ENCODE measurements at places on chromosomes 5 and 9.

DNA sequence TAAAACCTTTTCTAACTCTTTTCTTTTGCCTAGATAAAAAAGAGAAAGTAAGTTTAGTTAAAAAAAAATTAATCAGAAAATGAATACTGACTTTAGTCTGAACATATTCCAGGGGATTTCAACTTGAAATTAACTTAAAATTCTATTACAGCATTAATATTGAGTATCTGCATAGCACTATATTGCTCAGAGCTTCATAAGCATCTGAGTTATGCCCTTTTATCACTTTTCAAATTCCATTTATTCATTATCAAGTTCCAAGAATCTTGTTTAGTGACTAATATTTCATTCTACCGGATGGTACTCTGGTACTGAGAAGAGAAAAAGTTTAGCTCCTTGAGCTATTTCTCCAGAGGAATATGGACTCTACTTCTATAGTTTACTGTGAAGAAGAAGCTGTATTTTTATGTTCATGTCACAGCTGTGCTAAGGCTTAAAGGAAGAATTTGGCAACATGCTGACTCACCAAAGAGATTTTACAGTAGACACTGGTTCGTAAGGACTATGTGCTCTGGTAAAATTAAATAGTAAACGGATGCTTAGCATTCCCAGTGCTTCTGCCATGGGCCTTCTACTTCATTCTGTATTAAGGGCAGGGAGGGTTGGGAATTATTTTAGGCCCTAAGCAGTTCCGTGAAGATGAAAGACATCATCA is 285.2 kb upstream of the SEMA6A start:
- no peak for DNase-seq

DNA sequence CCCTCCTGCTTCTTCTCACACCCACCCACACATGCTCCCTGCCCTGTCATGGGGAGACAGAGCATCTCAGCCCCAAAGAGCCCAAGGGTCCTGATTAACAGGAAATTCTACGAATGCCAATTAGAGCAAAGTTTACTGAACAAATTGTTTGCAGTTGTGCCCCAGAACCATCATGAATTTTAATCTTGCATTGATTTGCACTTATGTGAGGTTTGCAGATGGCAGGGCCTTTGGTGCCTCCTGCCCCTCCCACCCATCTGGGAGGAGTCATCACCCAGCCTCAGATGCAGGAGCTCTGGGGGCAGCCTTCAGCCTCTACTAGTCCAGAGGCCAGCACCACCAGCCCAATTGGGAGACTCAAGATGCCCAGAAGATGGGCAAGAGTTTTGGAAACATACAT is 80.8 kb downstream of the PCDH1 start:
- no peak for DNase-seq

- no peak for DNase-seq
These were observed 8.5 kb upstream of the PHF19 start for GRCh38 chr9:120885457-120885856.

DNA sequence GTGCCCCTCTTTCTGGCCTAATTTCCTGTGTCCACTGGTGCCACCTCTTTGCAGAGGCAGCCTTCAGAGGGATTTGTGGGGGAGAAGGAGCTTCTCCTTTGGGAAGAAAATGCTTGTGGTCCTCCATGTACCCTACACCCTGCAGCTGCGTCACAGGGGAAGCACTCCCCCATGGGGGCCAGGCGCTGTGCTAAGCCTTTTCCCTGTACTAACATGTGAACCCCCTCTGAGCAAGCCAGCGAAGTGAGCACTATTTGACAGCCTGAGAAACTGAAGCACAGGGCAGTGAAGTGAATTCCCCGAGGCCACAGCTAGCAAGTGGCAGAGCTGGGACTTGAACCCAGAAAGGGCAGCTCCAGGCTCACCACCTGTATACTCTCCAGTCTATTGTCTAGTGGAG is 32.3 kb downstream of the ERGIC1 start:
- no peak for DNase-seq

GRCh38 chr5:137264573-137264972 is 234.6 kb downstream of the SPOCK1 start:
- DNase-seq = no peak

DNA sequence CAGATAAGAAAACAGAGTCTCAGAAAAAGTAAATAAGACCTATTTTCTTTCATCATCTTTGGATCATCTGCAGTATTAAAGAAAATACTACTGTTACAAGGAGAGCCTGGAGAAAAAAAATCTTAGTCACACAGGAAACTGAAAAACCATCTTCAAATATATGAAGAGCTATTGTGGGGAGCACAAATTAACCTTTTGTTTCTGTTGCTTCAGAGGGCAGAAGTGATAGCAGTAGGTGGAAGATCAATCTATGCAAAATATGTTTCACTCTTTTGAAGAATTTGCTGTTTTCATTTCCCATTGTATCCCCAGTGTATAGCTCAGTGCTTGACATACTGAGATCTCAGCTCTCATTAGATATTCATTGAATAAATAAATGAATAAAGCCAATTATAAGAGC is 13.1 kb upstream of the CEMIP2 start:
- DNase-seq = no peak

DNA sequence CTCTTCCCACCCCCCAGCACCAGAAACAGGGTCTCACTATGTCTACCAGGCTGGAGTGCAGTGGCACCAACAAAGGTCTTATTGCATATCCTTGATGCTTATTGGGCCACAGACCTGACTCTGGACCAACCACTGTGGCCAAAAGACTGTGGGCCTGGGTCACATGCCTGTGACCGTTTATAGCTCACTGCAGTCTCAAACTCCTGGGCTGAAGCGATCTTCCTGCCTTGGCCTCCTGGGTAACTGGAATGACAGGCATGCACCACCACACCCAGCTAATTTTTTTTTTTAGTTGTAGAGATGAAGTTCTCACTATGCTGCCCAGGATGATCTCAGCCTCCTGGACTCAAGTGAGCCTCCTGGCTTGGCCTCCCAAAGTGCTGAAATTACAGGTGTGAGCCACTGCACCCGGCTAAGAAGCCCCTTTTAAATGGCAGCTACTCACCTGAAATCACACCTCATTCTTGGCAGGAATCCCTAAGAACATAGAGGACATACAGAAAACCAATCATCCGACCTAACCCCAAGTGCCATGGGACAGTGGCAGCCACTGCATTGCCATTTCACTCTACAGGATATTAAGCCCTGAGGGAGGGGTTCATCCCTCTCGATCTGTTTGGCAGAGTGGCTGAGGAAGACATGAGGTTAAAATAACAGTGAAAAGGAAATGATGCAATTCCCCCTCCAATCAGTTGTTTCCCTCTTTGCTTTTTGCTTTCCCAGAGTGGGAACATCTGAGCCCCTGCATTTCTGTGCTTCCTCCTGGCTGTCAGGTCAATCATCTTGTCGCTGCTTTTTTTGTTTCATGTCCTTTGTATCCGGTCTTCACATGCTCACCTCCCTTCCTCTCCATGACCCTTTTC is 74.6 kb downstream of the LRRC70 start:
- DNase-seq = no peak

DNA sequence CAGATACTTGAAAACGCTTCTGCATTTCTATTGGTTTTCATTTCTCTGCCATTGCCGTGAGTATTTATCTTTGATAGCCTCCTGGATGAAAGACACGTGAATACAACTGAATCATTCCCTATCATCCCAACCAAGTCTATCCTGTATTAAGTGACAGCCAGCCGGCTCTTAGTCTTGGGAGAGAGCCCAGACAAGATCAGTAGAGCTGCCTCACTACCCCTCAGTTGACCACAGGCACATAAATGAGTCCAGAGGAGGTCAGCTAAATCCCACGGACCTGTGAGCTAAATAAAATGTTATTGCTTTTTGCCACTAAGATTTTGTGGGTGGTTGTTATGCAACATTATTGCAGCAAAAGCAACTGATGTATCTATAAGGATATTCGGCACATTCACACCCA is 639.0 kb upstream of the ACO1 start:
- DNase-seq = no peak

DNA sequence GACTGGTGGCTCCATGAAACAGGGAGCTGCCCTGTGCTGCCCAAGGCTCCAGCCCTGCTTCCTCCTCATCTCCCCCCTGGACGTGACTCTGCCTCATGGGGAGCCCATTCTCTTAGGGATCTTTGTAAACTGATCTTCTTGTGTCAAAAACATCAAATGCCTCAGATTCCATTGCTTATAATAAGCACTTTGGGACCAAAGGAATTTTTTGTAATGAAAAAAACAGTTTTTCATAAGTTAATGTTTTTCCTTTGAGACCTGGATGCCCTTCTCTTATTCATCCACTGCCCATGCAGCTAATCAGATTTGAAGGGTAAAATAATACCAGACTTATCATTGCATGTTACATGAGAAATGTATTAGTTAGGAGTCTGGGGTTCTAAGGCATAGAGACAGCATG is 41.7 kb downstream of the PALM2AKAP2 start:
- no peak for DNase-seq

- DNase-seq = no peak
These were observed 483.7 kb downstream of the ELAVL2 start for GRCh38 chr9:23342291-23342690.

GRCh38 chr5:169390265-169390664 is 89.3 kb upstream of the SLIT3 start:
- DNase-seq = no peak

DNA sequence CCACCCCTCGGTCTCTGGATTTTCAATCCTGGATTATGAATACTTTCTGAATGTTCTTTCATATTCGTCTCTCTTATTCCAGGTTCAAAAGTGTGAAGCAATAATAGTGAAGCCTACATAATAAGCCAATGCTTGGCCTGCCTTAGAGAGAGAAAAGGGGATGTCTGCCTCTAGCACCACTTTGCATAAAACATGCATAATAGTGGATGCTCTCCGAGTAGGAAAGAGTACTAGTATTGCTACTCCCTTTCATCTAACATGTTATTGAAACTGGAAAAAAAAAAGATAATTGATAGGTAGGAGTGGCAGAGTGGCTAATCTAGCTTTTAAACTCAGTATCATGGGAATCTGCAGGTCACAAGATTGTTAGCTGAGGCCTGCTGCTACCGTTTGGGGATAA is 158.1 kb downstream of the SPATA31D1 start:
- no peak for DNase-seq

- no peak for DNase-seq
These were observed 4.0 kb downstream of the LMBRD2 start for GRCh38 chr5:36147681-36148080.

- DNase-seq = no peak
These were observed 197.1 kb upstream of the NR3C1 start for GRCh38 chr5:143600396-143601075.

DNA sequence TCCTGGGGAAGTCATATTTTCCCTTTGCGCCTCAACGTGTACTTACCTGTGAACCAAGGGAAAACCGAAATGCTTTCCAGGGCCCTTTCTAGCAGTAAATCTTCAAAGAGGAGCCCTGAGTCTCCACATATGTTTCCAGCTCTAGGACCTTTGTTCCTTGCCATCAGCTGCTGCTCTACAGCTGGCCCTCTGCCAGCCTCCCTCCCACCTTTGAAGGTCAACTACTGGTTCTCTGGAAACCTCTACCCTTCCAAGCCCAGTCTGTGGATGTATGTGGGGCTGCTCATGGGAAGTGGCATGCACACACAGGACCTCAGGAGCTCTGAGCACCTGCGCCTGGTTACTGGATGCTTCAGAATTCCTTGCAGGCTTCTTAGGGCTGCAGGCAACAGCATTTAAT is 117.2 kb downstream of the PSD2 start:
- DNase-seq = no peak

DNA sequence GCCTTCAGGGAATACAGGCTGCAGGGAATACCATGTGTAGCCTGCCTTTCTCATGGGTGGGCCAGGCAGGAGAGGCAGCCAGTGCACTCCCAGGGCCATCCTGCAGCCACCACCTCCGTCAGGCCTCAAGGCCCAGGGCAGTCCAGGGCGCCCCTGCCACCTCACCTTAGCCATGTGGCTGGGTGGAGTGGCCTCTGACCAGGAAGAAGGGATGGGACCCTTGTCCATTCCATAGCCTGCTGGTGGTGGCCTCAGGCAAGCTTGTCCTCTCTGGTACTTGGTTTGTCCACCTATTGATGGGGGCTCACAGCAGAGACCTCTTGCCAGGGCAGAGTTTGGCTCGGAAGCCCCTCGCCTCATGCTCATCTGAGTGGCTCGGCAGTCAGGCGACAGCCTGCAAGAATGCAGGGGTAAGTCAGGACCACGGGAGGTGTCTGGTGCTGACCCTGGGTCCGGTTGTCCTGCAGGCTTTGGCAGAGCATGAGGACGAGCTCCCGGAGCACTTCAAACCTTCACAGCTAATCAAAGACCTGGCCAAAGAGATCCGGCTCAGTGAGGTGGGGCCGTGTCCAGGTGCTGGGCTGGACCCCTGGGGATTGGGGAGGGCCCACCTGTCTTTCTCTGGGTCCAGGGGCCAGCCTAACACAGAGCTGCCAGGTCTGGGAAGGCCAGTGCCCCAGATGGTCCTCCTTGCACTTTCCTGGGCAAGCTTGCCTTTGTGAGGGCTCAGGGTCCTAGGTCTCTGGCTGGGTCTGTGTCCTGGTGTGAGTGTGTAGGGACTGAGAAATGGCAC is 82.9 kb downstream of the PHF2 start:
- DNase-seq = no peak

- DNase-seq = no peak
These were observed 940 bp upstream of the CAMK4 start for GRCh38 chr5:111223101-111223786.

DNA sequence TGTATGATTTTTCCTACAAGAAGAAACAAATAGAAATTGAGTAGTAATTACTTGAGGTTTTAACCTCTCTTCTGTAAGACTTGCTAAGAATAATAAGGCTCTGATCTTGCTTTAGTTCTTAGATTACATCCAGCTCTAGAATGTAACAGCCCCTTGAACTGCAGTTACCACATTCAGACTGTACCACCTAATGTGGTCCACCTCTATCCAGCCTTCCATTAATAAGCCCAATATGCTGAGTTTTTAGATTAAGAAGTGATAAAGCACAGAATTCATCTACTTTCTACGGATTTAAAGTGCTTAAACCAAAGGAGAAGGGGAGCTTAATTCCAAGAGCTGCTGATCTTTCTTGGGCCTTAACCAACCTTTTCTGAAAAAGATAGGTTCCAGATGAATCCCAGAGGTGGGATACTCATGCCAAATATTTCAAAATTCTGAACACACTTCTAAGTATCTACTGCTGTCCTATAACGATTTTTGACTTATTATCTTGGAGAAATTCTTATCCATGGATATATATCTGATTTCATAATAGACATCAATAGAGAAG is 131.5 kb downstream of the ZNF608 start:
- no peak for DNase-seq

- no peak for DNase-seq
These were observed 66.5 kb downstream of the SECISBP2 start for GRCh38 chr9:89384783-89385182.

GRCh38 chr5:54518146-54518817 is 723 bp downstream of the SNX18 start:
- DNase-seq = peak; percentile 51

GRCh38 chr9:121294866-121295661 is 27.1 kb downstream of the GSN start:
- DNase-seq = no peak

GRCh38 chr5:65663804-65664521 is 39.1 kb downstream of the SHLD3 start:
- no peak for DNase-seq

- no peak for DNase-seq
These were observed 18.4 kb upstream of the DEPDC1B start for GRCh38 chr5:60718166-60718892.
